ENCODE measurements at places on chromosomes 11 and 22. TPM values are rescaled to one million over a fixed set of nuclear protein-coding genes. Genes with fewer than 3 reads are reported as not detected.
A peak's percentile ranks its signal among the peaks of the same experiment; 100 is the strongest.

DNA sequence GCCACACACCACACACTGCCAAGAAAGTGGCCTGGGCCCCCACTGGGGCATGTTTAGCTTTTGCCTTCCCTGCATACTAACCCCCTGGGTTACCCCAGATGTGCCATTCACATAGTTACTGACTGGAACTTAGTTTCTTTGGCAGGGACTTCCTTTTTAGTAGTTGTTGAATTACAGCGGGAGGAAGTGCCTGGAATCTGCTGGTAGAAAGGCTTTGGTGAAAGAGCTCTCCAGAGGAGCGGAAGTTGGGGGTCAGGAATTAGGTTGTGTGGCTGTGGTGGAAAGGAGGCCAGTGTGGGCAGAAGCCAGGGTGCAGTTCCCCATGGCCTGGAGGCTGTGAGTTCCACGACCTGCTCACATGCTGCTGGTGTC, 69.0 kb downstream of the MED15 start:
- DNase-seq, result no peak

GRCh38 chr11:65790104-65790901, 3.4 kb downstream of the OVOL1 start:
- no peak for DNase-seq

DNA sequence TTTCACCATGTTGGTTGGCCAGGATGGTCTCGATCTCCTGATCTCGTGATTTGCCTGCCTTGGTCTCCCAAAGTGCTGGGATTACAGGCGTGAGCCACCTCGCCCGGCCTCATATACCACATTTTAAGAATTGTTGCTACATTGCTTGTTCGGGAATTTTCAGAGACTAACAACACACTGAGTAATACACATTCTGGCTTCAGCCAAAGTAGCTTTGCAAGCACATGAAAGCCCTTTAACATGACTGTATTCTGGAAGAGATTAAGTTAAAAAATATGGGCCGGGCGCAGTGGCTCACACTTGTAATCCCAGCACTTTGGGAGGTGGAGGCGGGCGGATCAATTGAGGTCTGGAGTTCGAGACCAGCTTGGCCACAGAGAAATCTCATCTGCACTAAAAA, 15.0 kb downstream of the CRTAM start:
- DNase-seq, result no peak

DNA sequence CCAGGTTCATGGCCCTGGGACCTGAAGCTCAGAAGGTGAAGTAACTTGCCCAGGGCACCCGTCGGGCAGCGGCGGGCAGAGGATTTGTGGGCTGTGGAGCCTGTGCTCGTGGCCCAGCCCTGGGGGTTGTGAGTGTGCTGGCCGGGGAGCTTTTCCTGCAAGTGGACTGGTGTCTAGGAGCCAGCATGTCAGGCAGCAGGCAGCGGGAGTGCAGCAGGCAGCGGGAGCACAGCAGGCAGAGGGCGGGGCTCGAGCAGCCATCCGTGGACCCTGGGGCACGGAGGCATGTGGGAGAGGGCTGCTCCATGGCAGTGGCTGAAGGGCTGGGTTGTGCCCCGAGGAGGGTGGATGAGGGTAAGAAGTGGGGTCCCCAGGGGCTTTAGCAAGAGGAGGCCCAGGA, 72.7 kb upstream of the PPP6R3 start:
- no peak for DNase-seq

- DNase-seq, result no peak
Measured at GRCh38 chr11:131913267-131913666, 542.9 kb downstream of the NTM start.

DNA sequence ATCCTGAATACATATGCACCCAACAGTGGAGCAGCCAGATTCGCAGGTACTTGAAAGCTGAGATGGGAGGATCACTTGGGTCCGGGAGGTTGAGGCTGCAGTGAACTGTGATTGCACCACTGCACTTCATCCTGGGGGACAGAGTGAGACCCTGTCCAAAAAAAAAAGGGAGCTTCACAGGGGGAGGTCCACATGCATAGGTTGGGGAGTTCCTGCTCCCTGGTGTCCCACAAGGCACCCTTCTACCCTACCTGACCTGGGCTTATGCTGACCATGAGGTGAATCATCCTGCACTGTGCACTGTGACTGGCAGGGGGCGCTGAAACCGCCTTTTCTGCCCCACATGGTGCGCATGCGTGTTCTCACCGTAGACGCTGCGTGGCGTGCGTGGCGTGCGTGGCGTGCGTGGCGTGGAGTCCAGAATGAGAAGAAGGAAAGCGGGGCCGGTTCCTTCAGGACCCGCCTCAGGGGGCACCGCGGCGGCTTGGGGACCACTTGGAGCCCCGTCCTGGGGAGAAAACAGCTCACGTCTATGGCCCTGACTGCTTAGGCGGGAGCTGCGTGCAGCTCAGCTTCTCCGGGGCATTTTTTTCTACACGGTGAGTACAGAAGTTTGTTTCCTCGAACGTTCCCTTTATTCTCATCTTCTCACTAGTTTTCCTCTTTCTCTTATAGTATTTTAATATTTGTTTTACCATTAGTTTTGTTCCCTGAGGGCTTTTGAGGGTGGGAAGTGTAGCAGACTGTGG, 116.6 kb upstream of the GRK3 start:
- DNase-seq, result peak; percentile 86

DNA sequence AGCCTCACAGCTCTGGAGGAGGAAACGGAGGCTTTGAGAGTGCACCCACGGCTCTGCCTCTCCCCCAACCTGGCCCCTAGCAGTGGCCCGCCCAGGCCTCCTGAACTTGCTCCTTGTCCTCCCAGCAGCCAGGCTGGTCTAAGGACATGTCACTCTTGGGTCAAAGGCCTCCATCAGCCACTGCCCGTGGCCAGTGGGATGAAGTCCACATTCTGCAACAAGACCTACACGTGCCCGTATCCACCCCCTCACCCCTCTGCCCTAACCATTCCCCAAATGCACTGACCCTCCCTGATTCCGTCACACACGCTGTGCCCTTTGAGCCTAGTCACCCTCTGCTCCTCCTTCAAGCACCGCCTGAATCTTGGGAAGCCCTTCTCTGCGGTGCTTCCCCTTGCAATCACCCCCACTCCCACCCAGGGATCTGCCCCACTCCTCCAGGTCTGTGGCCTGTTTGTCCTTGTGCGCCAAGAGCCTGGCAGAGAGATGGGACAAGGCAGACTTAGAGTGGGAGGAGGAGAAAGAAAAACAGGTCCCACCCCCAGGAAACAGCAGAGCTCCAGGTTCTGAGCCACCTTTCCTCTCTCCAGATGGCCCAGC, 37.5 kb upstream of the TEF start:
- DNase-seq, result no peak

DNA sequence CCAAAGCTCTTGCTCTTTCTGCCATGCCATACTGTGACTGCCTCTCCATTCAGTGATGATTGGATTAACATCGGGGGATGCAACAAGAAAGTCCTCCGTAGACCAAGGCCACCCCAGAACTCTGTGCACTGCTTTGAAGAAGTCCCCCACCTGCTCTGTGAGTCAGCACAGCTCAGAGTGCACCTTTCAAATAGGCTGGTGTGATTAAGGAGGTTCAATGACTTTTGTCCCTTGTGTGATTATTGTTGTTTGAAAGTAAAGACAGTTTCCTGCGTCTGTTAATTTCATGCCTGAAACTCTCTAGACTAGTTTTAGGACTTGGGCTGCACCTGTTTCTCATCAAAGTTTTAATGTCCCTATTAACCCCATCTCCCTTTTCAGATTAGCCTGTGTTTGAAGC, 33.0 kb upstream of the DBX1 start:
- DNase-seq, result no peak

GRCh38 chr22:43851979-43852307, 10.4 kb downstream of the SULT4A1 start:
- DNase-seq, result no peak

GRCh38 chr11:130623670-130624668, 175.5 kb downstream of the ADAMTS15 start:
- DNase-seq, result no peak

GRCh38 chr11:15618583-15619032, 503.9 kb downstream of the INSC start:
- no peak for DNase-seq

DNA sequence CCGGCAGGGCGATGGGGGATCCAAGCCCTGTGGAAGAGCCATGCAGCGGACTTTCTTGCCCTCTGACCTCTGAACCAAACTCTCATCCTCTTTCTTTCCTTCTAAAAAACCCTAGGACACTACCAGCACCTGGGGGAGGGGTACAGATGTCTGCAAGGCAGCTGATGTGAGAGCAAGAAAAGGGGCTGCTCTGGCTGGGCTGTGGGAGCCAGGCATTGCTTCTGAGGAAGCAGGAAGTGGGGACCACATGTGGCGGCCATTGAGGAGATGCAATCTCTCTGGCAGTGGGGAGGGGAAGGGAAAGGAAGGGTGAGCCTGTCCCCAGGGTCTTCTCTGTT, 36.0 kb downstream of the FAM83F start:
- DNase-seq, result no peak

- DNase-seq, result no peak
Measured at GRCh38 chr11:58394195-58394594, 12.5 kb downstream of the OR5B3 start.

RTCB gene
- total RNA-seq, result 97.3 TPM

ZDHHC24 gene
- total RNA-seq, result 10.5 TPM

OR4C5 gene
- total RNA-seq, result not detected

VSIG2 gene
- total RNA-seq, result 1.8 TPM

GGT1 gene
- total RNA-seq, result 16.9 TPM

TRPM5 gene
- 0.84 TPM for total RNA-seq

SLC6A5 gene
- total RNA-seq, result not detected

GPHA2 gene
- 0.41 TPM for total RNA-seq
